CD8-positive, alpha-beta T cell (primary cell): ENCODE measurements at places on chromosomes 13 and 19.

DNA sequence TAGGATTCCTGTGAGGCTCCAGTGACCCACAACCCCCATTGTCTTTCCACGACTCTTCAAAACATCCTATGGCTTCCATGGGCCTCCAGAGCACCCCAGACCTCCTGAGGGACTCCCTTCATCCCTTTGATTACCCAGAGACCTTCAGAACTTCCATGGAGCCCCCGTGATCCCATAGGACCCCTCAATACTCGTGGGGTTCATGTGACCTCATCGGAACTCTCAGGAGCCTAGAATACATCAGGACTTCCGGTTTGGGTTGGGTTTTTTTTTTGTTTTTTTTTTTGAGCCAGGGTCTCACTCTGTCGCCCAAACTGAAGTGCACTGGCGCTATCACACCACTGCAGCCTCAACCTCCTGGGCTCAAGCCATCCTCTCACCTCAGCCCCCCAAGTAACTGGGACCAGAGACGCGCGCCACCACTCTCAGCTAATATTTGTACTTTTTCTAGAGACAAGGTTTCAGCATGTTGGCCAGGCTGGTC is 774 bp downstream of the ALDH16A1 start:
- DNase-seq: no peak

GRCh38 chr13:97429681-97430081 is 4.3 kb upstream of the RAP2A start:
- no peak for DNase-seq

DNA sequence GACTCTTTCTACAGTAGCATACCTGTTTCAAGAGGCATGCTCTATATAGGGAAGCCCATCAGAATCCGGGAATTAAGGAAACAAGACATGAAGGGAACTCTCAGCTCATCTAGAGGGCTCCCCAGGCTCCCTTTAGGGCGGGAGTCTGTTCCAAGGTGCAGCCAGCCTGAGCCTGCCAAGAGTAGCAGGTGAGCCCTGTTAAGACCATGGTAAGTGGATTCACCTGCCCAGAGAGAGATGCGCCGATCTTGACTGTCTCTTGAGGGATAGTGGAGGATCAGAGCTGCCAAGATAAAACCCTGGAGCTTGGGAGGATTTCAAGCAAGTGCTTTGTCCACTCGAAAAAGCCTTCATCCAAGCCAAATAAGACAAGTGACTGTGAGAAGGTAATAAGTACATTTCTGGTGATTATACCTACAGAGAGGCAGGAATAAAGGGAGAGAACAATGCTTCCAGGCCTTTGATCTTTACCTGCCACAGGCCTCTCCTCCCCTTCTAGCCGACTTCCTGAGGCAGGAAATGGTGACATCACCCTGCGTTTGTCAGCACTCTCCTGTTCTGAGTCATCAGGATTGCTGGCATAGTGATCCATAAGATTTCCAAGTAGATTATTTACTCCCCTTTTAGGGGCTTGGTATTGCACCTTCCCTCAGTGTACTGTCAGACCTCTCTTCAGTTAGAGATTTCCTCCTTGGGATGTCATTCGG is 31.5 kb downstream of the KLF5 start:
- no peak for DNase-seq

DNA sequence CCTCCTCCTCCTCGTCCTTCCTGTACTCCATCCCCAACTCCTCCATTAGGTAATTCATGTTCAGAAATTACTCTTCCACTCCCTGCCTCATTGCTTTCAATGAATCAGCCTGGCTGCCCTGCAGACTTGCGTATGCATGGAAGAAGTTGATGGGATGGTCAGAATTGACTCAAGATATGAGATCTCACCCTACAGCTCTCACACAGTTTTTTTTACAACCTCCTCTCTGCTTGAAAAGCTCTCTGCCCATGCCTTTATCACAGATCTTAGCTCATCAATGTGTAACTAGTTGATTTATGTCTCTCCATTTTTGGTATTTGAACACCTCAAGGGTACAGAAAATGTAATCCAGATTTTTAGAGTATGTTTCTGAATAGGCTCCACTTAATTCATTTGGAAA is 506.9 kb downstream of the TBC1D4 start:
- no peak for DNase-seq

GRCh38 chr13:73514208-73514607 is 455.4 kb downstream of the KLF5 start:
- DNase-seq: no peak

GRCh38 chr13:98977568-98978265 is at the start of gene DOCK9:
Gene DOCK9, minus strand, starts transcription at chr13:98978064. Its CDS starts 155 bp downstream, at chr13:98977909.
- DNase-seq: no peak

GRCh38 chr13:96525715-96526114 is 435.8 kb downstream of the HS6ST3 start:
- DNase-seq: no peak

GRCh38 chr13:60230593-60230992 is 66.9 kb upstream of the DIAPH3 start:
- DNase-seq: no peak

DNA sequence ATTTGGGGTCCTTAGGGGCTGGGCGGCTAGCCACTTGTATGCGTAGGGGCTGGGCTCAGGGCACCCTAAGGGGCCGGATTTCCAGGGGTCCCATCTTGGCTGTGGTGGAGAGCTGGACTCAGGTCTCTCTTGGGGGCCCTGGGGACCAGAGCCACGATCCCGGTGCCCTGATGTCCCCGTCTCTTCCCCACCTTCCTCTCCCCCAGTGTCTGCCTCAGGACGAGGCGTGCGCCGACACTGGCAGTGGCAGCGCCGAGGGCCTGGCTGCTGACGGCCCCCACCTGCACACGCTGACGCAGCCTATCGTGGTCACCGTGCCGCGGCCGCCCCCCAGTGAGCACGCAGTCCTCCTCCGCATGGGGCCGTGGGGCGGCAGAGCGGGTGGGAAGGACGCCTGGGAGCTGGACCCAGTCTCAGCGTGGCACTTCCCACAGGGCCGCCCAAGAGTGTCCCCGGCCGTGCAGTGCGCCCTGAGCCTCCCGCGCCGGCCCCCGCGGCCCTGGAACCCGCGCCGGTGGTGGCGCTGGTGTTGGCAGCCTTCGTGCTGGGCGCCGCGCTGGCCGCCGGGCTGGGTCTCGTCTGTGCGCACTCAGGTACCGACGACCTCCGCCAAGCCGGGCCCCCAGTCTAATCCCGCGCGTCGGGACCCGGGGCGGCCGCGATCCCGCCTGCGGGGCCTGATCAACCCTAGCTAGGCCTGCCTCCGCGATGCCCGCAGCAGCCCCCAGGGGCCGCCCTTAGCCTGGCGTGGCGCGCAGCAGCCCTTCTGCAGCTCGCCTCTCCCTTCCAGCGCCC is 2.7 kb upstream of the SNAPC2 start:
- peak; percentile 58 for DNase-seq

- no peak for DNase-seq
Observed at GRCh38 chr19:37909661-37910199, 2.7 kb downstream of the SIPA1L3 start.

DNA sequence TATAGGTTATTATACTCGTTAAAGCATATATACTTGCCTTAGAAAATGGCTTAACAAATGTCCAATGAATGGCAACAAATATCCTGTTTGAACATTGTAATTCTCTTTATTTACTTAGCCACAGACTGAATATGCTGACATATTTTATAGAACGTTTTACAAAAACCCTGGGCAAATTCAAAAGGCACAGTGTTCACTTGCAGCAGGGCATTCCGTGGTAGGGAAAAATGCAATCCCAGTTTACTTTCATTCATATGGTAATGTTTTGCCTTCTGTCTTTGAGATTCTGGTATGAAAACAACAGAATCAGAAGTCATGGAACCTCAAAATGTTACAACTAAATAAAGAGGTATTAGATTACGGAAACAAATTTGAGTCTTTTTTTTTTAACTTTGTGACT is 56.2 kb upstream of the MYCBP2 start:
- DNase-seq: no peak
